Activated T-helper 1 cell treated with anti-CD3 and anti-CD28 coated beads, Interleukin-12 subunit alpha, Interleukin-12 subunit beta, Interleukin-2, Interleukin-4 antibody, amounts not matched to agents 30 ng/mL and 10 ng/mL and 1 ng/mL, durations not matched to agents 14 hours and 24 hours and 36 hours (primary cell): ENCODE measurements at places on chromosomes 12 and 14. TPM values are rescaled to one million over a fixed set of nuclear protein-coding genes. Genes with fewer than 3 reads are reported as not detected.

Gene MMP17
- total RNA-seq: 0.39 and 0.81 TPM in 2 replicates

DNA sequence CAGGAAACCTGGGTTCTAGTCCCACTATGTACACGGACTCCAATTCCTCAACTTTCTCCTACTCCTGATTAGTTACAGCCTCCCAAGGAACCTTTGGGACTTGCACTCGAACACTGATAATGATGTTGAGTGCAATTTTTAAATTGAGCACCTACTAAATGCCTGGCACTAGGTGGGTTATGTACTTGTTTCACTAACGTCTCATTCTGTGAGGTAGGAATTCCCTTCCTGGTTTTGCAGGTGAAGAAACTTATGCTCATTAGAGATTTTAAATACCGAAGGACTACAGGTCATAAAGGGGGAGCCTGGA lies 536 bp downstream of the PARPBP start:
- no peak for DNase-seq
- peak overlapping the region; percentile 95 for H3K27ac ChIP-seq
- H3K36me3 ChIP-seq: peaks cover 19% of the 10 kb centered on the region
- no peaks in the 10 kb centered on the region for H3K27me3 ChIP-seq
- peaks cover 51% of the 10 kb centered on the region for H3K4me1 ChIP-seq
- H3K4me3 ChIP-seq: peak overlapping the region; percentile 92

DNA sequence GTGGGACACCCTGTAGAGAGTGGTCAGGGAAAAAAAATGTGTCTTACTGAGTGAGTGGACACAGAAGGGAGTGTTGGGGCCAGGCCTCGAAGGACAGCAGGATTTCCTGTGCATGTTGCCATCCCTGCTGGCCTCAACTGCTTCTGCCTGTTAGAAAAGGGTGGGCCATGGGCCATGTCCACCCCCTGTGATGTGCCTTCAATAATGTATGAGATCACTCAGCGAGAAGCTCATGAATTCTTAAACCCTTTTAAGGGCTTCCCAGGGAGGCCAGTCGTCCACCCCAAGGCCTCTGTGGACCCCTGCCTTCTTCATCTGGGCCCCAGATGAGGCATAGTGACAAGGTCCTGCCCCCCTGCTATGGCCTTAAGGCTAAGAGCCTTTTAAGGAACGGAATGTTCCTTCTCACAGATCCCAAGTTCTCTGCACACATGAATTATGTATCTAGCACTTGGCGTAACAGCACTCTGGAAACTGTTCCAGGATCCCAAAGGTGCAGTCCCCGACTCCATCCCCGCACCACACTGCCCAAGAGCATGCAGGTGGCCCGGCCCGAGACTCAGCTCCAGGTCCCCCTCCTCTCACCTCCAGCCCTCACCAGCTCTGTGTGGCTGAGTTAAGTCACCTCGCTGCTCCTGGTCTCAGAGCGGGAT lies 8.9 kb upstream of the C14orf132 start:
- H3K4me3 ChIP-seq: no peak overlapping the region
- peaks cover 2% of the 10 kb centered on the region for H3K27me3 ChIP-seq
- no peak for DNase-seq

- H3K4me3 ChIP-seq: no peak overlapping the region
- H3K27ac ChIP-seq: no peak overlapping the region
- no peaks in the 10 kb centered on the region for H3K4me1 ChIP-seq
- H3K36me3 ChIP-seq: no peaks in the 10 kb centered on the region
These were observed 21.8 kb upstream of the EIF2B2 start for GRCh38 chr14:74980731-74981461.

Gene DEPDC4
- 1.1 and 2.1 TPM in 2 replicates for total RNA-seq

Gene TCL1B
- total RNA-seq: not detected in 2 replicates

Gene APEX1
- 236 and 242 TPM in 2 replicates for total RNA-seq

DNA sequence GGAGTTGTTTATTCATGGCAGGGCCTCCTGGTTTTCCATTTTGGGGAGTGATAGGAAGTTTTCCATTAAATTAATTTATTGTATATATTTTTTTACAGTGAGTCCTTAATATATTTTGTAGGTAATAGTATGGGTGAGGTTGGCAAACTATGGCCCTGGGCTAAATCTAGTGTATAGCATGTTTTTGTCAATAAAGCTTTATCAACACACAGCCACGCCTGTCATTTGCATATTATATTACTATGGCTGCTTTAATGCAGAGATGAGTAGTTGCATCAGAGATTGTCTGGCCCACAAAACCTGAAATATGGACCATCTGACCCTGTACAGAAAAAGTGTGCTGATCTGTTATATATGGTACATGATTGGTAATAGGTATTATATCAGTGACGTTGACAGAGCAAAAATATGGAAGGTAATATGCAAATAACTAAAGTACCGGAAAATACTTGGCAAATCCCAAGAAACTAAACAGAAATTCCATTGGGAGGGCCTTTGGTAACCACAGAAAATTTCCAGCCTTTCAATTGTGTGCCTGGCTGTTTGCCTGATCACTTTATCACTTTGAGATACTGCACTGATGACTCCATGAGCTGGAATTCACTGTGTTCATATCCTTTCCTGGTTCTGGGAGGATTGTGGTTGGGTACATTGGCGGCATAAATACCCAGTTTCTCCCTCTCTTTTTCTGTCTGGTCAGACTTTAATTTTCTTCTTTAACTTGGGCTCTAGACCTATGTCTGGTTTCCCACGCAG lies 61.7 kb upstream of the RFLNA start:
- no peaks in the 10 kb centered on the region for H3K27me3 ChIP-seq
- no peak overlapping the region for H3K4me3 ChIP-seq
- H3K4me1 ChIP-seq: no peaks in the 10 kb centered on the region
- no peaks in the 10 kb centered on the region for H3K36me3 ChIP-seq

DNA sequence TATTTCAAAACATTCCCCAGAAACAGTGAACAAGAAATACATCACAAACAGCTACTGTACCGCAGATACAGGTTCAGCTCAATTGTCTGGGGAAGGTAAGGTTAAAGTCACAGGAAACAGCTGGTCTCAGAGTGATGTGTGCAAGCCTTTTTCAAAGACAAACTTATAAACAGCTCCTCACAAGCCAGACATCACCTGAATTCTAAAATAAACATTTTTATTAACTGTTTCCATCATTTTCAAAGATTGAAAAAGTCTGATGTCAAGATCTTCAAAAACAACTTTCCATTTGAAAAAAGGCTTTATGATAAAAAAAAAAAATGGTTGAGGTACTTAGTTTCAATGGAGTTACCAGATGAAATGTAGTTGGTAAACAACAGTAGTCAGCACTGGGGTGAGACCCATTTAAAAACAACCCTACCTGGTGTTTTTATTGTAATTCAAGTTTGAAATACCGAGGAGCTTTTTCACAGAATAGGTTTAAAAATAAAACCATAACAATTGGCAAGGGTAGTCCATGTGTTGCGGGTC lies 4.0 kb downstream of the BTG1 start:
- peak overlapping the region; percentile 90 for H3K27ac ChIP-seq
- H3K4me3 ChIP-seq: peak overlapping the region; percentile 94
- DNase-seq: no peak
- peaks cover 70% of the 10 kb centered on the region for H3K4me1 ChIP-seq

Gene TTC5
- total RNA-seq: 33.0 and 33.7 TPM in 2 replicates

DNA sequence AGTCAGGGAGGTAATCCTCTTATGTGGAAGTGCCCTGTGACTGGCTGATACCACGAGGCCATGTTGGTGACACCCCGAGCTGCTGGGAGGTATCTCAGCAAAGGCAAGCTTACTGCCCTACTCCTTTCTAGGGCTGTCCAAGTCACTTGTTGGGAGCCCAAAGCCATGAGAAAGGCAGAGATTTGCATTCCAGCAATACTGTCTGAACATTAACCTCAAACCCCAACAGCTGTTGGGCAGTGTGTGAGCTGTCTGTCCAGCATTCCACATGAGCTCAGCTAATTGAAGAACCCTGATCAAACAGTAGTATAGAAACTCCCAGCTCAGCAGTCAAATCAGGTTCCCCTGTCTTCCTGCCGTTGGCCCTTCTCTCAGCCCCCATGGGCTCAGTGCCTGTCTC lies 9.2 kb downstream of the ABHD4 start:
- H3K36me3 ChIP-seq: peaks cover 60% of the 10 kb centered on the region
- no peaks in the 10 kb centered on the region for H3K27me3 ChIP-seq
- H3K4me3 ChIP-seq: no peak overlapping the region
- H3K4me1 ChIP-seq: no peaks in the 10 kb centered on the region

GRCh38 chr12:3492793-3493042 lies 1.7 kb downstream of the PRMT8 start:
- no peak for DNase-seq
- peaks cover 66% of the 10 kb centered on the region for H3K27me3 ChIP-seq
- H3K36me3 ChIP-seq: no peaks in the 10 kb centered on the region
- no peak overlapping the region for H3K4me3 ChIP-seq
- H3K4me1 ChIP-seq: no peaks in the 10 kb centered on the region
- H3K27ac ChIP-seq: no peak overlapping the region

DNA sequence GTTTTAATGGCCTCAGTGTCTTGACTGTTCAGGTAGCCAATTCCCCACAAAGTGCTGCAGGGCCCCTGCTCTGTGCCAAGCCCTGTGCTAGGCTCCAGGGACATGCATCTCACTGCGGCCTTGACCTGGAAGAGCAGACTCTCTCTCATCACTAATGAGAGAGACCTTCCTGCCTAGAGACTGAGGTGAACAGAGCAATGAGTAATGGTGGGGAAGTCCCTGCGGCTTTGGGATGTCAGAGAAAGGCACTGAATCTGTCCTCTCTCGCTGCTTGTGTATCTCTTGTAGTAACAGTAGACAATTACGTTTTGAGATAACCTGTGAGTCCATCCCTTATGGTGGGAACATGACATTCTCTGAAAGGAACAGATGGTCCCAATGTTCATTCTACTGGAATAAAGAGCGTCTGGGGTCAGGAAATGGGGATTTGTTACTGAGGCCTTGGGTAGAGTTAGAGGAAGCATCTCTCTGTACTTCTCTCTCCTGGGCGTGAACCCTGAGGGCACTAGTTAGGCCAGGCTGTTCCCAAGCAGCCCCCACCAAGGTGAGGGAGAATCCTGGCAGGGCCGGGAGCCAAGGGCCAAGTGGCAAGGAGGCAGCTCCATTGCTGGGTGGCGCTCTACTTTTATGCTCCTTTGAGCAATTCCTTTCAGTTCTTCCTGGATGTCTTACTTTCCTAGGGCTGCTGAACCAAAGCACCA lies 13.5 kb downstream of the NFATC4 start:
- no peak overlapping the region for H3K27ac ChIP-seq
- no peak overlapping the region for H3K4me3 ChIP-seq
- no peaks in the 10 kb centered on the region for H3K4me1 ChIP-seq
- H3K36me3 ChIP-seq: no peaks in the 10 kb centered on the region
- H3K27me3 ChIP-seq: peaks cover 11% of the 10 kb centered on the region
- no peak for DNase-seq

DNA sequence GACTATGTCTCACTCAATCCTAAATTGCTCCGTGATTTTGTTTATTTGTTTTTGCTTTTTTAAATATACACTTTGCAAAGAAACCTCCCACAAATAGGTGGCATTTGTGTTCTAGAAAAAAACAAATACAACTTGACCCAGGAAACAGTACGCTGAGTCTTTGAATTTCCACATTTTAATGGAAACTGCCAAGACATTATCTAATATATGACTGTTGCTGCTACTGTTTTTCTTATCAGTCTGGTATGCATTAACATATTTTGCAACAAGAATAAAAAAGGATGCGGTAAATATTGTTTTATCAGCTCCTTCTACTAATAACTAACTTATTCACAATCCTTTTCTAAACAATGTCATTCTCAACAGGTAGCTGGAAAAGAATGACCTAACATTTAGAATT lies 187.4 kb downstream of the LRIG3 start:
- no peak overlapping the region for H3K4me3 ChIP-seq
- no peak overlapping the region for H3K27ac ChIP-seq
- DNase-seq: no peak
- no peaks in the 10 kb centered on the region for H3K27me3 ChIP-seq
- no peaks in the 10 kb centered on the region for H3K36me3 ChIP-seq

GRCh38 chr14:69982886-69983285 lies 103.7 kb downstream of the SMOC1 start:
- no peak overlapping the region for H3K4me3 ChIP-seq
- no peak for DNase-seq
- H3K4me1 ChIP-seq: no peaks in the 10 kb centered on the region
- H3K27me3 ChIP-seq: peaks cover 23% of the 10 kb centered on the region
- H3K36me3 ChIP-seq: no peaks in the 10 kb centered on the region
- no peak overlapping the region for H3K27ac ChIP-seq

DNA sequence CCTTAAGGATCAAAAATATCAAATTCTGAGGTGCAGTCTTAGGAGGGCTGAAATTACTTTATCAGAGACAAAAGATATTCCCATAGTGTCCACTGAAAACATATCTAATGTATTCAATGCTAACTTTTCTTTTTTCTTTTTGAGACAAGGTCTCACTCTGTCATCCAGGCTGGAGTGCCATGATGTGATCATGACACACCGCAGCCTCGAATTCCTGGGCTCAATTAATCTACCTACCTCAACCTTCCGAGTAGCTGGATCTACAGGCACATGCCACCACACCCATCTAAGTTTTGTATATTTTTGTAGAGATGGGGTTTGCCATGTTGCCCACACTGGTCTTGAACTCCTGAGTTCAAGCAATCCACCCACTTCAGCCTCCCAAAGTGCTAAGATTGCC lies 68.3 kb downstream of the ZC3H14 start:
- no peak overlapping the region for H3K27ac ChIP-seq
- no peaks in the 10 kb centered on the region for H3K27me3 ChIP-seq
- H3K36me3 ChIP-seq: no peaks in the 10 kb centered on the region
- DNase-seq: no peak
- H3K4me3 ChIP-seq: no peak overlapping the region

Gene VWF
- not detected in 2 replicates for total RNA-seq

DNA sequence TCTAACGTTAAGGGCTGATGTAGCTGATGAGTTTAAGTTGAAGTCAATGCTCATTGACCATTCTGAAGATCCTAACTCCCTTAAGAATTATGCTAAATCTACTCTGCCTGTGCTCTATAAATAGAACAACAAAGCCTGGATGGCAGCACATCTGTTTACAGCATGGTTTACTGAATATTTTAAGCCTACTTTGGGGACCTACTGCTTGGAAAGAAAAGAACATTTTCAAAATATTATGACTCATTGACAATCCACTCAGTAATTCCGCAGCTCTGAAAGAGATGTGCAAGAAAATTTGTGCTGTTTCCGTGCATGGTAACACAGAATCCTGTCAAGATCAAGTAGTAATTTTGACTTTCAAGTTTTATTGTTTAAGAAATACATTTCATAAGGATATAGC lies 35.0 kb upstream of the NAV3 start:
- H3K4me1 ChIP-seq: no peaks in the 10 kb centered on the region
- DNase-seq: no peak
- H3K27ac ChIP-seq: no peak overlapping the region
- no peaks in the 10 kb centered on the region for H3K27me3 ChIP-seq

DNA sequence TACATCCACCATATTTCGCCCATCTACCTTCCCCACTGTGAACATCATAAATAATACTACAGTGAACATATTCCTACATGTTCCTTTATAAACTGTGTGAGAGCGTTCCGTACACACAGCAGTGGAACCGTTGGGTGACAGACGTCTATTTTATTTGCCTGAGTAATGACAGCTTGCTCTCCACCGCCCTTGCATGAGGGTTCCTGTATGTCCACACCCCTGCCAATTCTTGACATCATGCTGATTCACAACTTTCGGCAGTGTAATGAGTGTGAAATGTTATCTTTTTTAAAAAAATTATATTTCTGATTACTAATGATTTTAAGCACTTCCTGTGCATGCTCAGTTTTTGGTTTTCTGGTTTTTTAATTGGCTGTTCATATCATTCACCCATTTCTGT lies 4.3 kb upstream of the RAD52 start:
- no peaks in the 10 kb centered on the region for H3K4me1 ChIP-seq
- peaks cover 9% of the 10 kb centered on the region for H3K27me3 ChIP-seq
- H3K36me3 ChIP-seq: no peaks in the 10 kb centered on the region
- H3K4me3 ChIP-seq: no peak overlapping the region

Gene TTC9
- total RNA-seq: 6.6 and 6.7 TPM in 2 replicates
